ENCODE measurements at places on chromosomes 3 and 15.
A peak's percentile ranks its signal among the peaks of the same experiment; 100 is the strongest.

GRCh38 chr15:42137461-42138261, 18.8 kb downstream of the PLA2G4F start:
- DNase-seq, result peak; percentile 50

DNA sequence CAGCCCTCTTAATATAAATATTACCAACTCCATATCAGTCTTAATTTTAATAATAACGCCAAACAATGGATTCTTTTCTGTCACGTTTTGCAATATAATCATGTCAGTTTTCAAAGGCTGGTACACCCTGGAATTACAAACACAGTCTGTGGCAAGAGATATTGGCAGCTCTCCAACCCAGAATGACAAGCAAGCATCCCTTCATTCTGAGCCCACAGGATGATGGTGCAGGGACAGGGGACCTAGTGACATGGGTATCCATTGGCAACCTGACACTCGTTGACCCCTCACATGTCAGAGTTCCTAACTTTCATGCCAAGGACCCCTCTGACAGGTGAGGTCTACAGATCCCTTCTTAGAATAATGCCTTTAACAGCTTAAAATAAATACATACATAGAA, 154.5 kb upstream of the TSC22D2 start:
- DNase-seq, result no peak

- DNase-seq, result peak; percentile 91
These were observed 74.8 kb upstream of the NTRK3 start for GRCh38 chr15:88331291-88331690.

- no peak for DNase-seq
These were observed 142.3 kb upstream of the NUDT16 start for GRCh38 chr3:131239267-131239666.

- no peak for DNase-seq
These were observed 613.8 kb upstream of the ZNF385D start for GRCh38 chr3:22364851-22365250.

DNA sequence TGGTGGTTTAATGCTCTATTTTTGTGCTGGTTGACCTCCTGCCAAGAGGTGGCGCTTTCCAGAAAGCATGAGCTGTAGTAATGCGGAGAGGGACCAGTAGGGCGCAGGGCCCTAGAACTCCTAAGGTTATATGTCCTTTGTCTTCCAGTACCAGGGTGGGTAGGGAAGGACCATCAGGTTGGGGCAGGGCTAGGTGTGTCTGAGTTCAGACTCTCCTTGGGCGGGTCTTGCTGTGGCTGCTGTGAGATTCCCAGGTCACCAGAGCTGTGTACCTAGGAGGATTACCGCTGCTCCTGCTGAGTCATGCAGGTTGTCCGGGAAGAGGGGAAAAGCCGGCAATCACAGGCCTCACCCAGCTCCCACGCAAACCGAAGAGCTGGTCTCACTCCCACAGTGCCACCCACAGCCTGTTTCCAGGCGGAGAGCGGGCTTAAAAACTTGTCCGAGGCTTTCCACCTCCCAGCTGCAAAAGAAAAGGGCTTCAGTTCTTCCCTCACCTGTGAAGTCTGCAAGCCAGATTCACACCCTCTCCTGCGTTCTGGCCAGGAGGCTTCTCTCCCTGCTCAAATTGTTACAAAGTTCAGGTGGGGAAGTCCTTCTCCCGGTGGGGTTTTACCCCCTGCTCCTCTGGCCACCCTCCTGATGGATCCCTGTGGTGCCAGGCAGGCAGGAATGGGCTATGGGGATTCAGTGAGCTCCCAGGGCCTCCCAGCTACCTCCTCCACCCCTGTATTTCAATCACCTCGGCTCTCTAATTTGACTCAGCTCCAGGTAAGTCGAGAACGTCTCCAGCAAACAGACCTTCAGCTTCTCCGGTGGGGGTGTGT, 37.7 kb upstream of the BCHE start:
- DNase-seq, result peak; percentile 42

- no peak for DNase-seq
These were observed 97.7 kb downstream of the CNTN6 start for GRCh38 chr3:1190569-1190968.

DNA sequence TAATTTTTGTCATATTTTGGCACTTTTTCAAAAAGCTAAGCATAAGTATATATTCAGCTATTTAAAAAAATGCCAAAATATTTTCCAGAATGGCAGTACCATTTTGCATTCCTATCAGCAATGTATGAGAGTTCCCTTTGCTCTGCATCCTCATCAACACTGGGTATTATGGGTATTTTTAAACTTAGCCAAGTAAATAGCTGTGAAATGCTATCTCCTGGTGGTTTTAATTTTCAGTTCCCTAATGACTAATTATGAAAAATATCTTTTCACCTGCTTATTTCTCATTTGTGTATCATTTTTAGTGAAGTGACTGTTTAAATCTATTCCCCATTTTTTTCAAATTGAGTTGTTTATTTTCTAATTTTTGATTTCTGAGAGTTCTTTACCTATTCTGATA, 199.7 kb upstream of the NECTIN3 start:
- no peak for DNase-seq

DNA sequence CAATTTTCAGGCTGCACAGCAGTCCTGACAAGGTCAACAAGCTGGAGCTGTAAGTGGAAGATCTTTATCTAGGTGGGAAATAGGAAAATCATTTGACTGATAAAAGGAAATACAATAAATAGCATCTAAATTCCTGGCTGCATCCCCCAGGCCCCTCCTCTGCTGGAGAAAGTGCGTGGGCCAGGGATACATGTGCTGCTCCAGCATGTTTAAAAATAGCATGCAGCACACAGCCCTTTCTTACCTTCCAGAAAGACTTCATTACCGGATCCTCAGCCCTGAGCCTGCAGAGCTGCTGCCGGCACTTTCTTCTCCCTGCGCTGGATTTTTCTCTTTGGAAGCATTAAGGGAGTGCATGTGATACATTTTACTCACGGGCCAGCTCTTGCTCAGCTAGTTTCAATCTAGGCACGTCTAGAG, 77.3 kb downstream of the HMG20A start:
- no peak for DNase-seq

DNA sequence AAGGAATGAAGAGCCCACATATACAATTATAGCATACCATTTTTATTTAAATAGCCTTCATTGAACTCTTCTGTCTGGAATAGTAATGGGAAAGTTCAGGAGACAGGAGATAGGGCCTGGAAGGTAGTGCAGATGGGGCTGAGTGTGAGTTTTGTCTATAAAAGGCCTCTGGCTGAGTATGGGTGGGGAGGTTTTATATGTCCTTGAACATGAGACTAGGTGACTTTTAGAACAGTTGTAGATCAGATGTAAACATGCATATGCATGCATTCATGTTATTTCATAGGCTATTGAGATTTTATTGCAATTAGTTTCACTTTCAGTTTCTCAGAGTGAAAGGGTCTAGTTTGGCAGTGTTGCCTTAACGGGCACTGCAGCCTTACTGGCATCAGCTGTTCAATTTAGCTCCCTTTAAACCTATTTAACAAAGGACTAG, 27.1 kb downstream of the CGGBP1 start:
- DNase-seq, result no peak

GRCh38 chr3:109743981-109744380, 406.6 kb upstream of the DPPA4 start:
- DNase-seq, result no peak

- DNase-seq, result no peak
These were observed 540.6 kb downstream of the NLGN1 start for GRCh38 chr3:173938159-173938558.

DNA sequence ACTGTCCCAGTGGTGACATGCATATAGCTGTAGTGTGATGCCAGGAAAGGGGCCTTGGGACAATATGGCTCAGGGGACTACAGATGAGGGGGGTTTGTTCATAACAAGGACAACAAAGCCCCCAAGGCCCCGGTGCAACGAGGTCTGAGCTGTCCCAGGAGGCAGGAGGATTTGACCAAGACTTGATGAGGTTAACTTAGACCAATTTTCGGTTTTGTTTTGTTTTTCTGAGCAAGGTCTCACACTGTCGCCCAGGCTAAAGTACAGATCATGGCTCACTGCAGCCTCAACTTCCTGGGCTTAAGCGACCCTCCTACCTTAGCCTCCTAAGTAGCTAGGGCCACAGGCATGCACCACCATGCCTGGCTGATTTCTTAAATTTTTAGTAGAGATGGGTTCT, 23.8 kb downstream of the EFCAB12 start:
- no peak for DNase-seq

DNA sequence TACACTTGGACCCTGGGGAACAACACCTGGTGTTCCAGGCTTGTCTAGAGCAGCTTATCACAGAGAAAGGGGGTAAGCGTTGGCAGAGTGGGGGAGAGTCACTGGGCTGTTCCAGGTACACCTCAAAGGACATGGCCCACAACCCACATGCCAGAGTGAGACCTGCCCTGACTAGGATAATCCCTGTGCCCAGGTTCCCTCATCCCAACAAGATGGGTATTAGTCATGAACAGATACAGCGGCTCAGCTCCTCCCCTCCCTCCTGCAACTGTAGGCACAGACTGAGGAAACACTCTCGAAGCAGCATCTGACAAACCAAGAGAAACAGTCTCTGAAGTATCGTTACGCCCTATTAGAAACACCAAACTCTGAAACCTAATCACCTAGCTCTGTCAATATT, 32.1 kb upstream of the RPS17 start:
- no peak for DNase-seq

DNA sequence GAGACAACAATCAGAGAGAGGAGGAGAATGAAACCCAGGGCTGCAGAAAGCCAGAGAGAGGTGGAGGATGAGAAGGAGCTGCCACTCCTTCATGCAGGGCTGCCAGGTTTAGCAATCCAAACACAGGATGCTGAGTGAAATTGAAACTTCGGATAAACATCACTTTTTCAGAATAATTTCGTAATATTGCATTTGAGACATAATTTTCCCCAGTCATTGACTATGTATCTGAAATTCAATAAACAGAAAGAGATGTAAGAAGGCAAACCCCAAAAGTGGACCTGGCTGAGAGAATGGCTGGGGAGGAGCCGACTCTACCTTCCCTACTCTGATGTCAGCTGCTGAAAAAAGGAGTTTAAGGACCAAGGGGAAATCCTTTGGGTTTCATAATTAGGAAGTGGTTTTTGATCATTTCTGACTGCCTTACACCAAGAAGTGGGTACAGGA, 33.8 kb downstream of the SLC9A9 start:
- no peak for DNase-seq

GRCh38 chr3:55313666-55314065, 173.4 kb downstream of the WNT5A start:
- DNase-seq, result no peak

GRCh38 chr3:195160908-195161434, 110.0 kb downstream of the XXYLT1 start:
- no peak for DNase-seq

DNA sequence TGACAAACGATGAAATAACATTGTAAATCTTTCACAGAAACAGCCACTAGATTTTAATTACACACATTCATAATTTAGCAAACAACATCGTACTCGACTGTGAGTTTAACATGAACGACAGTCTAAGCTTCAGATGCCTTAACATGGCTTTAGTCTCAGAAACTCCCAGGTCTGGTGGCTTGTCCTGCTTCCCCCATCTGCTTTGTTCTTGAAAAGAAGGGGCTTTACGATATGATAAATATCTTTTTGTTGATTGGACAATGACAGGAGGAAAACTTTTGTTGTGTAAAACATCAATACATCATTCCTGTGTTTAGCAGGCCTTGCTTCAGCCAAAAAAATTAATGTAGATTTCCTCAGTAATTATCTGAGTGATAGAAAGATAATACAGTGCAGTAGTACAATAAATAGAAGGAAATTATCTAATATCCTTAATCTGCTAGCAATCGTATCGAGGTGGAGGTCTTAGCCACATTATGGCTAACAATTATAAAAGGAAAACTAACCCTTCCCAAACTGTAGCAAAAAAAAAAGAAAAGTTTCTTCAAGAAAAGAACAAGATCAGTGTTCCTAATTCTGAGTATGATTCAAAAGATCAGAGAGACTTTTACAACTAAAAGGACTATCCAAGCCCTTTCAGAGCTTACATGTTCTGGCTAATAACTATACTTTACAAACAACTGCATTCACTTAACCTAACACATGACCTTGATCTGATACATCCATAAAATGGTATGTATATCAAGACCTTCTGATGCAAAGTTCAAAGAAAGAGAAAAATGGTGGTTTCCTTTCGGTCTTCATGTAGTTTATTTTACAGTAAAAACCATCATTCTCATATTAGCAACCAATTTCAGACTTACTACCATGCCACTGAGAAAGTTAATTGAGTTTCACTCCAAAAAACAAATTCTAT, 535.7 kb downstream of the FOXP1 start:
- no peak for DNase-seq

DNA sequence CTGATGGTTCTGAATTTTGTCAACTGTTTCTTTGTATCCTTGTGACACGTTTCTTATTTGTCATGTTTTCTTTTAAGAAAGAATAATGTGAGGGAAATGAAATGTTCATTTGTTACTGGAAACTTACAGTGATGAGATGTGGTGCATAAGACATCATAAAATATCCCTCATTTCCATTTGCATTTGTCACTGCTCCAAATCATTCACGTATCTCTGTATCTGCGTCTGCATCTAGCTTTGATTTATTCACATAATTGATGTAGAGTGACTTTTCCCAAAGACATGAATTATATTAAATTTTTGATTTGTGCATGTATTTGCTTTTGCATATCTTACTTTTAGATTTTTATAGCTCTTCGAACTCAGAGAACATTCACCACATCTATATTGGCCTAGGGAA, 66.8 kb downstream of the CHL1 start:
- no peak for DNase-seq

- DNase-seq, result no peak
These were observed 376.9 kb upstream of the ARPP21 start for GRCh38 chr3:35262406-35262805.

DNA sequence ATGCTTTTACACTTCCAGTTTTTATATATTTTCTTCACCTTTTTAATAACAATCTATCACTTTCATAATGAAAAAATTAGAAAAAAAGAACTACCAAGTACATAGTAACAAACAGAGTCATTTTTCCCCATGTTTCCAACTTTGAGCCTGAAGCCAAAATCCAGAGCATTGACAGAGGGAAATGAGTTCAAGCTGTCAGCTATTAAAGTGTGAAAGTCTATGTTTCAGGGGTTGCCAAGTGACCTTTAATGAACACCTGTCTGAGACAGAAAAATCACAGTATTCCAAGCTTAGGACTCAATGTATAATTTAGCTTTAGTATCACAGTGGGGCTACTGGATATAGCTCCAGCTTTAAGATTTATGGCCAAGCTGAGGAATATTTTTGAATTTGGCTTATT, 128.3 kb upstream of the GADL1 start:
- no peak for DNase-seq

DNA sequence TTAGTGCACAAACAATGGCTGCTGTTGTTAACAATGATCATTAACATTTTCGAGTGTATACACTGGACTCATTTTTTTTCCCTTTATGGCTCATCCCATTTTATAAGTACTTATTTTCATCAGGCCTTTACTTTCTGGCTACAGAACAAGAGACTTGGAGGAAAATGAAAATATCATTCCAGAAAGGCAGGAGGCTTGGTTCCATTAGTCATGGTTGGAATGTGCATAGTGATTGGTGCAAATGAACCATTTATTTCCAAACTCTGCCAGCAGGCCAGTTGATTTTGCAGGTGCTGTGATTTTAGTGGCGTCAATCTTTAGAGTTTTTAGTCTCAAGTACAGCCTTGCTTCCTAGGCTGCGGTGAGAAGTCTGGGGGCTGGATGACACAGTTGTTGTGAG, 151.8 kb downstream of the ITPR1 start:
- DNase-seq, result no peak
